Stomach (tissue), 19 donors: ENCODE measurements at places on chromosomes 16 and 17. TPM values are rescaled to one million over a fixed set of nuclear protein-coding genes. Genes with fewer than 3 reads are reported as not detected.
A peak's percentile ranks its signal among the peaks of the same experiment; 100 is the strongest.

DNA sequence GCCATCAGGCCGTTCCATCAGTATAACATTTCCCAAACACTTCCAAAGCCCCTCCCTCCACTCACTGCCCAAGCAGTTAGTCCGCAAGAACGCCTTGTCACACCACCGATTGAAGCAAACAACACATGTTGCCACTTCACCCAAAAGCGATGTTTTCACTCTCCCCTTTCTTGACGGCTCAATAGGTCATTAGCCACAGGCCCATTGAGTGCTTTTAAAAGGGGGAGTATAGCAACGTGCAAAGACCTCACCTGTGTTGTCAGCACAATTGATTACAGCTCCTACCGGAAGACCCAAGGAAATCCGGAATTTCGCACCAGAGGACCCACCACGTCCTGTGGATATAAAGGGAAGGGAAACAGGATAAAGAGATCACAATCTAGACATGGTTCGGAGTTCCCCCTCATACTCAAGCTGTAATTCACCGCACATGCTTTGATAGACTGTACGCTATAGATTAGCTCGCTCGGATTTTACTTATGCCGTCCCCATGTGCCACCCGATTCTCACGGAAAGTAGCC is 690 bp downstream of the RPL23 start:
- DNase-seq = peak; percentile 52

- no peak for DNase-seq
Observed at GRCh38 chr16:51201604-51202003, 50.5 kb upstream of the SALL1 start.

The VEZF1 gene
- total RNA-seq = 31.0 TPM

The SEBOX gene
- not detected for total RNA-seq

DNA sequence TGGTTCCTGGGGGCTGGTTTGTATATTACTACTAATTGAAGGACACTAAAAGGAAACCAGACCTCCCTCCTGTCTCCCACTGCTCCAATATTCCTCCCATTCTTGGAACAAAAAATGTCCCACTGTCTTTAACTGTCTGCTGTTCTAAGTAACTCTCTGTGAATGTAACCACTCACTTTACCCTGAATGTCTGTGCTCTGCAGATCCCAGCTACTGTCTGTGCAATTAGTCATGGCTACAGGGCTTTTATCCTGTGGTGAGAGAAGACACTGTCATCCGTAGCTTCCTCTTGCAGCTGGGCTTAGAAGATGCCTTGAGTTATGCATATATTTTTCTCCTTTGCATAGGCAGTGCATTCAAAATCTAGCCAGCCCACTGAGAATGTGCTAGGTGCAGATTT is 853.8 kb downstream of the CDH8 start:
- DNase-seq = no peak

The TLCD1 gene
- 21.0 TPM for total RNA-seq

DNA sequence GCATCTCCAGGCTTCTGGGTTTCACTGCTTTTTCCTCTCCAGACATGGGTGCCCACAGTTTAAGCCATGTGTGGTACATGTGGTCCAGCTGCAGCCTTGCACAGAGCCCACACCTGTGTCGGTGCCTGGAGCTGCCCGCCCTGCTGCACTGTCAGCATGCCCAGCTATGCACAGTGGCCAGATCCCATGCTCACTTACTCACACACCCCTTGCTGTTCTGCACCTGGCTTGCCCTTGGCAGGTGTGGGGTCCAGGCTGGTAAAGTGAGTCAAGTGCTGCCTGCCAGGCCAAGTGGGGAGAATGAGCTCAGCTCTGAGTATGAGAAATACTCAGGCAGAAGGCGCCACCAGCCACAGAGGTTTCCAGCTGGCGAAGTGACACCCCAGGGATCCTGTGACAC is 739.9 kb downstream of the CDH11 start:
- no peak for DNase-seq

DNA sequence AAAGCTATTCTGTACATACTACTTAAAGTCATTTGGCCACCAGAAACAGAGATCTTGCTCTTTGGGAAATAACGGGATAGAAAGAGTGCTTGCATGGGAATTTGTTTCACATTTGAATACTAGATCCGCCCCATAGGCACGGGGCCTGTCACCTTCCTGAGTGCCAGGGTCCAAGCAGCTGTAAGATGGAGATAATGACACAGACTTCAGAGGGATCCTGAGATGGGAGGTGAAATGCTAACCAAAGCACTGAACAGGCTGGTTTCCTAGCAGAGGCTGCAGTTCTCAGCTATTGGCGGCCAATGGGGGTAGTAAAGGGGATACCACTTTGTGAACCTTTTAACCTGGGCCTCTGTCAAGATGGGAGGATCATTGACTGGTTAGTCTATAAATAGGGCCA is 225.4 kb downstream of the IRF8 start:
- DNase-seq = no peak

DNA sequence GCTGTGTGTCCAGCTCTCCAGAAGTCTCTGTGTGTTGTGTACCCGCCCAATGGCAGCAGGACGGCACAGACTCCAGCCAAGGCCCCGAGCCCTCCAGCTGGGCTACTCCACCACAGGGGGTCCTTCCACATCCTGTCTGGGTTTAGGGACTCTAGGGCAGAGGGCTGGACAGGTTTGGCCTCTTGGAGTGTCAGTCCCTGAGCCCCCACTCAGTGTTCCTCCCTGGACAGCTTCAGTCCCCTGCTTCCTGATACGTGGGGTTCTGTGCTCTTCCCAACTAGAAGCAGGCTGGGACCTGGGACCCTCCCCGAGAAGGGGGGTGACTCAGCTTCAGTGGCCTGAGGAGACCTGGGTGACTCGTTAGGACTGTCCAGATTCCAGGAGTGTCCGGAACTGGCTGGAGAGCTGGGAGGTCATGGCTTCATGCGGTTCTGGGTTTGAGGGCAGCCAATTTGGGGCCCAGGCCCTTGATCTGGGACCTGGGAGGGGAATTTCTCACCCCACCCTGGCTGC is 4.2 kb downstream of the CDK3 start:
- no peak for DNase-seq

GRCh38 chr17:6254036-6254435 is 180.9 kb downstream of the AIPL1 start:
- DNase-seq = no peak

DNA sequence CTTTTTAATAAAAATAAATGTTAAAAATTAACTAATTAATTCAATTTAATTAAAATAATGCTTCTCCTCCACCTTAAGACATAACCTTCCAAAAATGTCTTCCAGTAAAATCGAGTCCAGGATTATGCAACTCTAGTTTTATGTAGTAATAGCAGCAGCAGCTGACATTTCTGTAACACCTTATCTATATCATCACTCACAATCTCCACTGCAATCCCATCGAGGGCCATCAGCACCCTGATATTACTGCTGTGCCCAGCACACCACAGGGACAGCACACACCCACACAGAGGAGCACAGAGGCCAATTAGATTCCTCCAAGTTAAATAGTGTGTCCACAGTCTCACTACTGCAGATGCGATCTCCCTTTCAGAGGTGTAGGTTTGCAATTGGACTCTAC is 2.9 kb downstream of the RPH3AL start:
- no peak for DNase-seq

The MTSS2 gene
- total RNA-seq = 50.7 TPM

- no peak for DNase-seq
Observed at GRCh38 chr16:12228602-12229499, 252.3 kb downstream of the SNX29 start.

DNA sequence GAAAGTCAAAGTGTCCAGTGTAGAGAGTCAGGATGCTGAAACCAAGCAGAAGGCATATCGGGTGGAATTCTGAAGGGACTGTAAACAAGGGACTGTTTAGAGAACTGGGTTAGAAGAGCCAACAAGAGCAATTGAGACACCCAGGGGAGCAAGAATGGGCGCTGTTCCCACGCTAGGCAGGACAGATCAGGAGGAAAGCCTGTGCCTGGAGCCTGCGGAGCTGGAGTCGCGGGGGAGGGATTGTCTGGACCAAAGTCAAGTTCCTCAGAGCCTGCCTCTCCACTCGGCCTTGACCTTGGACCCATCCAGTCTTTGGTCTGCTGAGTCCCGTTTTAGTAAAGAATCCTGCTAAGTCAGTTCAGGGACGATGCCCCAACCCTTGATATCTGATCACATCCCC is 14.7 kb upstream of the KLHL36 start:
- DNase-seq = peak; percentile 44

GRCh38 chr17:51036084-51036483 is 84.6 kb downstream of the SPAG9 start:
- DNase-seq = no peak

- DNase-seq = no peak
Observed at GRCh38 chr17:20244671-20245070, 222.7 kb downstream of the LGALS9B start.

GRCh38 chr16:85091522-85091910 is 20.8 kb downstream of the CIBAR2 start:
- DNase-seq = no peak

- no peak for DNase-seq
Observed at GRCh38 chr16:19923396-19923795, 38.7 kb upstream of the GPRC5B start.

- no peak for DNase-seq
Observed at GRCh38 chr16:15967655-15968315, 18.4 kb downstream of the ABCC1 start.

The TNFRSF13B gene
- total RNA-seq = 0.37 TPM
